ENCODE measurements at places on chromosomes 11 and 22. TPM values are rescaled to one million over a fixed set of nuclear protein-coding genes. Genes with fewer than 3 reads are reported as not detected.

GRCh38 chr11:83336993-83337392, 50.8 kb upstream of the CCDC90B start:
- no peak for DNase-seq

DNA sequence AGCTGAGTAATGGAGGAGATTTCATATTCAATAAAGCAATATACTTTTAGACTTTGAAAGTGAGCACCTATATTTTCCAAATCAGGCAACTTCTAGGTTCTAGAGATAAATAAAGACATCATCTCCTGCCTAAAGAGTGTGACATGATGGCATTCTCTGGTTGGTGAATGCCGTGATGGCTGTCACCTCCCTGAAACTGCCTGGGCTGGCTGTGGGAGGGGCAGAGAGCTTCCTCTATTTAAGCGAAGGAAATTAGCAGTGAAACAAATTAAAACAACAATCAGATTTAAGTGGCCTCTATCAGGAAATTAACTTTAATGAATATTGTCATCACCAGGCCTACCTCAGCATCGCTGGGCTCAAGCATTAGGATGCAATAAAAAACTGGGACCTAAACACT, 113.9 kb downstream of the ARL14EP start:
- DNase-seq: peak; percentile 87

Gene HSPB2
- total RNA-seq: 0.50 TPM

DNA sequence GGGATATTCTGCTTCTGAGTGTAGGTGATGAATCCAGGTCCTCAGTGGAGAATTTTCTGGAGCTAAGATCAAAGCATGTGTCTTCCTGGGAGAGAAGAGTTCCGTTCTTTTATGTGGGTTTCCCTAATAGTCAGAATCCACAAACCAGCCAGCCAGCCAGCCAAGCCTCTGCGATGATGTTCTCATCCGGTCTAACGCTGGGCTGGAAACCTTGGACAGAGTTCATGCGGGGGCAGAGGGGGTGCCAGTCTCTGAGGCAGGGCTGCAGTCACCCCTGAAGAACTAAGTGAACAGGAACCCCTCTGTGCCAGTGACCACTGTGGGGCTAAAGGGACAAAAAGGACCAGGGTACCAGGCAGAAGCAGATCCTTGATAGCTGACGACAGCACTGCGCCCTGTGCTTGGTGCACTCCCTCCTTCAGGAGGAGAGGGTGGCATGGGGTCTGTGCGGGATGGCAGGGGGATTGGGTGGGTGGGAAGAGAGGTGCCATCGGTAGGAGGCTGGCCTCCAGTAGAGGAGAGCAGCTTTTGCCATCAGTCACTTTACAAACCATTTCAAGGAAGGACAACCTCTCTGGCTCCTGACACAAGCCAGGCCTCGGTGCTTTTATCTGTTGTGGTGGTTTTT, 27.1 kb downstream of the ADAMTS15 start:
- no peak for DNase-seq

Gene ANO9
- not detected for total RNA-seq

- DNase-seq: no peak
These were observed 537.7 kb downstream of the BUD13 start for GRCh38 chr11:116234989-116235568.

DNA sequence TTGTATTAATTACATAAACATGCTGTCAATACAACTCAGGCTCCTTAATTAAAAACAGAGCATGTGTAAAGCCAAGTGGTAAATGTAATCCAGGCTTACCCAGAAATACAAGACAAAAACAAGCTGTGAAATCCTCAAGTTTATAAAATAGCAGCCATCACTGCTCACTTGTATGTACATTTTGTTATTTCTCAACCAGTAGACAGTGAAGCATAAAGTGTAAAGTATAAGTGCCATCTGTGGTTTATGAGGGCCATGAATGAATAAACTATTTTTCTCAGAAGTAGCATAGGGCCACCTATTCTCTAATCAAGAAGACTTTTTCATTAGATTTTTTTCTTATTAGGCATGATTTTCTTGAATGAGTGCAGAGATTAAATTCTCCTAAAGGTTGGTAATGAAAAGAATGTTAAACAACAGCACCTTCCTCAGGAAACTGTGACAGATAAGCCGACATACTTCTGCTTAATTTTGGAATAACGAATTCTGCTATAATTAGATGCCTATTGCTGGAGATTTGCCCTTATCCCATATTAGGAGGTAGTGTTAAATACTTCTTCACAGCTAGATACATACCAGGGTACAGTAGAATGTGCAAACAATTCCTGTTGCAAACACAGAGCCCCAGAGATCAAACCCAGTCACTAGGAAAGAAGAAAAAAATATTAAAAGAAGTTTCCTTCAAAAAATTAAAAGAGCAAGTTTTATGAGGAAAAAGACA, 13.0 kb downstream of the SLC5A12 start:
- no peak for DNase-seq

GRCh38 chr22:49525360-49525759, 302.3 kb downstream of the BRD1 start:
- no peak for DNase-seq

Gene C22orf42
- total RNA-seq: 1.8 TPM

- no peak for DNase-seq
These were observed 183.3 kb downstream of the BLID start for GRCh38 chr11:121932646-121933185.

Gene KCNC1
- total RNA-seq: 19.3 TPM

DNA sequence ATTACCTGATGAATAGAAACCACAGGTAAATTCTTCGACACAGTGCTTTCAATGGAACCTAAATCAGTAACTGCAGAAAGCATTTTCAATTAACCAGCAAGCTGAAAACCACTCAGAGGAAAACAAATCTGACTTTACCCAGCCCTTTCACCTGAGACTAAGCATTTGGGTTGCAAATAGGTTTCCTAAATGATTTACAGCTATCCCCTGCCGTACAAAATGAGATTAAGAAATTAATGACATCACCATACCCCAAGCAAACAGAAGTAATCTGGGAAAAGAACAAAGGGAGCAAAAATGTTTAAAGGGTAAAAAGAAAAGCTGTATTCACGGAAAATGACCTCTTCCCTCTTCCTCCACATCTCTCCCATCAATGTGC, 584 bp downstream of the NOX4 start:
- no peak for DNase-seq

Gene NCAPD3
- total RNA-seq: 20.7 TPM

Gene SLC22A25
- total RNA-seq: not detected

Gene CCDC89
- total RNA-seq: 5.5 TPM

DNA sequence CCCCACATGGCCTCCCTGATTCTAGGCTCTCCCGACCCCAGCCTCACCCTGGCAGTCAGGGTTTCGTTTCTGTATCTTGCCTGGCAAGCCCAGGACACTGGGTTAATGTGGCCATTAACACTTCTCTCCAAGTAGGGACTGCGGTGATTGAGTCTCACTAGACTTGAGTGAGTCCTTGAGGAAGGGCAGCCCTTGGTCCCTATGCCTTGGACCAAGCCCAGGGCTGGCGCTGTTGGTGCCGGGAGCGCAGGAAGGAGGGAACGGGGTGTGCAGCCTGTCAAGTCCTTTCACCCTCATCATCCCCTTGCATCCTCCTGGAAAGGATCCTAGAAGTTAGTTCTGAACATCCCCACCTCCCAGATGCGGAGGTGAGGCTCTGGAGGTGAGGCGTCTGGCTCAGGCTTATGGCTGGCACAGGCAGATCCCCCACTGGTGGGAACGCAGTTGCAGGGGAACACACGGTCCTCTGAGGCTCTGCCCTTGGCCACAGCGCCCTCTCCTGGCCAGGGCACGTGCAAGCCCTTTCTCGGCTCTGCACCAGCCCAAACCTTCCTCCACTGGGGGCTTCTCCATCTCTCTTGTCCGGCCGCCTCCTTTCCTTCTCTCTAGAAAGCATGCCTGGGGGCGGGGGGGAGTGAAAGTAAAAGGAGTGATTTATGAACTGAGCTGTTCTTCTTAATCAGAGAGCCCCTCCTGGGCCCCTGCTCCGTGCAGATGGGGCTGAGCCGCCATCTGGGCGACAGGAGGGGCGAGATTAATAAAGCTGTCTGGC, 56.7 kb downstream of the TP53I11 start:
- no peak for DNase-seq

GRCh38 chr11:116644201-116644940, 128.4 kb downstream of the BUD13 start:
- DNase-seq: no peak

Gene SLC5A4
- total RNA-seq: 0.72 TPM

Gene TEX54
- total RNA-seq: not detected

DNA sequence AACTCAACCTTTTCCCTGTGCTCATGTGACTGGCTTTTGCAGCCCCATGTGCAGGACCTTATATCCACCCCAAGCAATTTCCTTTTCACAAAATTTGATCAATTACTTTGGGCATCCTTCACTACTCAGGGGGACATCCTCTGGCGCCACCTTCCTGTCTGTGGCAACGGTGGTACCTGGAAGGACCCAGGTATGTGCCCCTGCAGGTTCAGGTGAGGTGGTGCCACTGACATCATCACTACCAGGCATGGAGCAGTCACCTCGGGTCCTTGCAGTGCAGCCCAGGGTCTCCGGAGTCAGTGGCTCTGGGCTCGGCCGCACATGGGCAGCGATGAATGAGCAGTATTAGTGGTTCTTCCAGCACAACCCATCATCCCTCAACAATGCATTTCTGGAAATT, 37.7 kb upstream of the B3GAT1 start:
- no peak for DNase-seq

Gene CFAP300
- total RNA-seq: 13.1 TPM

- DNase-seq: peak; percentile 30
These were observed 972.8 kb downstream of the OPCML start for GRCh38 chr11:132559331-132560036.

DNA sequence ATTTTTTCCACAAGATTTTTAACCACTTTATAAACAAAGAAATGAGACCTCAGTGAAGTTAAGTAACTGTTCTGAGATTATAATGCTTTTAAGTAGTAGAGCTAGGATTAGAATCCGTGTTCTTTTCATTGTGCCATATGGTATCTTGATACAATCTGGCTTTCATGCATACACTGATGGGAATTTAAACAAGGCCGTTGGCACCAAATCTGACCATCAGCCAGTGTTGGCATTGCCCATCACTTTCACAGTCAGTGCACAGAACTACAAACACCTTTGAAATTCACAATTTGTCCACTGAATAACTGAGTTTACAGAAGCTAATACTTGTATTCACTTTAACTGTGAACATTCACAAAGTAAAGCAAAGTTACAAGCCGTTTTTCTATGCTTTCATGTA, 1228.0 kb downstream of the TBC1D22A start:
- DNase-seq: no peak

Gene VPREB3
- not detected for total RNA-seq

GRCh38 chr11:121514432-121515334, 61.9 kb upstream of the SORL1-AS1 start:
- no peak for DNase-seq

DNA sequence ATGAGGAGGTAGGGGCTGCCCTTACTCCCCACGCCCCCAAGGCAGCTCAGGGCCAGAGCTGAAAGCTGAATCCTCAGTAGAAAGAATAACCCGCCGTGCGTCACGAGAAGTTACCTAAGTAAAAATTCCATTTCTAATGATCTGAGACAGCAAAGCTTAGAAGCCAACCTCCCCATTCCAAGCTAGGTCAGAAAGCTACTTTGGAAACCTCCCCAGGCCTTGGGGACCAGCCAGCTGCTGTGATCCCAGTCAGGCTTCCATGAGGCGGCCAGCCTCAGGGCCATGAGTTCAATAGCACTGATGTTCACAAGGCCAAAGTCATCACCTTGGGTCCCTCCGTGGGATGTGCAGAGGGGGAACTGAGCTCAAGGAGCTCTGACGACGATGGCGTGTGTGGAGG, 6.9 kb downstream of the SHISAL1 start:
- no peak for DNase-seq
